ENCODE measurements at places on chromosomes 4 and X.

GRCh38 chrX:103927030-103927429 lies 35.4 kb upstream of the TMSB15B start:
- H3K4me1 ChIP-seq = no peaks in the 10 kb centered on the region
- no peak overlapping the region for H3K27ac ChIP-seq
- H3K36me3 ChIP-seq = no peaks in the 10 kb centered on the region
- H3K4me3 ChIP-seq = no peak overlapping the region
- H3K27me3 ChIP-seq = no peaks in the 10 kb centered on the region

DNA sequence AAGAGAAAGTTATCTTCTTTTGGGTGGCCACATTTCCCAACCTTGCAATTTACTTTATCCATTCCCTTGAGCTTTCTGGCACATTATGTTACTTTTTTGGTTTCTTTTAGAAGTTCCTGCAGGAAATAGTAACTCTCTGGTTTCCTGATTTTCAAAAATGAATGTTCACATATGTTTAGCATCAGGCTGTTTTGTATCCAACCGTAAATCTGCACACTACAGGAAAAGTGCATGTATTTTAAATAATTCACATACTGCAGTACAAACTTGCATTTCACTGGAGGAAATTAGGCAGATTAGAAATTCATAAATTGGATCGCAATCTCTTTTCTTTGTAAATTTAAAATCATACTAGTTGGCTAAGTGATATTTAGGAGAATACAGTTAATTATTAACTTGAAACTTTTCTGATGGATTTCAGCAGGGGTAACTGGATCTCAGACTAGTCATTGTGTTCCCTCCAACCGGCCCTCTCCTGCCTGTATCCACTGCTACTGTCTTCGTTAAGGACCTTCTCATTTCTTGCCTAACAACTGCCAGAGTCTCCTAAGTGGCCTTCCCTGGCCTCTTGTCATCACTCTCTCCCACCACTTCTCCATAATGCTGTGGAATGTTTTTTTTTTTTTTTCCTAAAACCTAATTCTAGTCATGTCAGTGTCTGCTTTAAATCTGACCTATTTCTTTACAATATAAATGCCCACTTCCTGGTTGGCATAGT lies 137.2 kb downstream of the UNC5C start:
- no peak overlapping the region for H3K4me3 ChIP-seq
- no peaks in the 10 kb centered on the region for H3K27me3 ChIP-seq
- no peaks in the 10 kb centered on the region for H3K36me3 ChIP-seq
- H3K27ac ChIP-seq = peak overlapping the region; percentile 4
- no peak for DNase-seq
- peaks cover 49% of the 10 kb centered on the region for H3K4me1 ChIP-seq

GRCh38 chrX:1466232-1466661 lies 13.5 kb upstream of the ASMTL start:
- no peak overlapping the region for H3K4me3 ChIP-seq
- DNase-seq = no peak
- no peaks in the 10 kb centered on the region for H3K4me1 ChIP-seq
- no peaks in the 10 kb centered on the region for H3K36me3 ChIP-seq
- no peaks in the 10 kb centered on the region for H3K27me3 ChIP-seq
- H3K27ac ChIP-seq = no peak overlapping the region

DNA sequence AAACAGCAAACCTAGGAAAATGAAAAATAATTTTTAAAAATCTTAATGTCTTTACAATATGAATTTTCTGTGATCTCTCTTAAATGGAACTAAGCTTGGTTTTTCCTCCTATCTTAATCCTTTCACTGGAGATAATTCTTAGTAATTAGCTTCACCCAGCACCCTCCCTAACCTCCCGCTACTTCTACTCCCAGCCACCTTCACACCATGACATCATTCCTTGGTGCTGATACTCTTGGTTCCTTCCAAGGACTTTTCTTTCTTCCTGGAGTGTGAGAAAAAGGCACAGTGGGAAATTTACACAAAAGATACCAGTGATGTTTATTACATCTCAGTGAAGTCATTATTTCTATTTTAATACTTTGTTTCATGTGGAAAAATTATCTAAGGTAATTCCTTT lies 163.6 kb upstream of the PLAC1 start:
- H3K4me1 ChIP-seq = no peaks in the 10 kb centered on the region
- no peak overlapping the region for H3K27ac ChIP-seq
- no peak overlapping the region for H3K4me3 ChIP-seq
- H3K36me3 ChIP-seq = no peaks in the 10 kb centered on the region
- no peak for DNase-seq
- no peaks in the 10 kb centered on the region for H3K27me3 ChIP-seq

GRCh38 chr4:78004270-78004669 lies 52.9 kb upstream of the FRAS1 start:
- no peak for DNase-seq
- no peak overlapping the region for H3K4me3 ChIP-seq
- H3K27ac ChIP-seq = no peak overlapping the region

All from Caco-2 (cell line).